ENCODE measurements at places on chromosomes 1 and 21. TPM values are rescaled to one million over a fixed set of nuclear protein-coding genes. Genes with fewer than 3 reads are reported as not detected.
A peak's percentile ranks its signal among the peaks of the same experiment; 100 is the strongest.

SPATA1 gene
- total RNA-seq = not detected

- ATAC-seq = no peak
These were observed 31.0 kb downstream of the IL12RB2 start for GRCh38 chr1:67338642-67339041.

DNA sequence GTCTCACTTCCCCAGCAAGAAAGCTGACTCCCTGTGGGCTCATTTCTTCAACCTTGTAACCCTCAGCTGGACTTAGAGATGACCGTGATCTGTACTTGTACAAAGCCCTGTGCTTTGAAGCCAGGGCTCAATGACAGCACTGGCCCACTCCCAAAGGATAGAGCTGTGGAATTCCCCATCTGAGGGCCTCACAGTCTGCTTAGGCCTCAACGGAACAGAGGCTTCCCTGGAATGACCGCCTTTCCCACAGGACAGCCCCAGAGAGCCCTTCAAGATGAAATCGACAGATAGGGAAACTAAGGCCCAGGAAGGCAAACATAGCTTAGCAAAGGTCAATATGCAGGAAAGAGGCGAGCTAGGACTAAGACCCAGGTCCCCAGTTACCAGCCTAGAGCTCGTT, 11.5 kb downstream of the SLC9A1 start:
- ATAC-seq = no peak

DNA sequence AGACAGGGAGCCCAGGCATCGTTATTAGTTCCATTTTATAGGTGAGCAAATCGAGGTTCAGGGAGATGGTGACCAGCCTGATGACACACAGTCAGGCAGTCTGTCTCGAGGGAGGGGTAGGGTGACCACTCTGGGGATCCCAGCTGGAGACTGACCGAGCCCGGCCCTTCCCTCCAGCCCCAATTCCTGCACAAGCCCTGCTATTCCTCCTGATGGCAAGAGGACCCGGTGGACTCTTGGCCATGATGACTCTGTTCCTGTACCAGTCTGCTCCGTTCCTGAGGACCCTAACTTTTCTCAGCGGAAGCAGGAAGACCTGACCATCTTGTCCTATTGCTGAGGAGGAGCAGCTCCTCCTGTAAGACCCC, 391 bp downstream of the AGT start:
- ATAC-seq = no peak

- ATAC-seq = no peak
These were observed 34.1 kb downstream of the PTPRF start for GRCh38 chr1:43564551-43565348.

RAP1GAP gene
- total RNA-seq = not detected

- peak; percentile 0 for ATAC-seq
These were observed 859 bp upstream of the MAGI3 start for GRCh38 chr1:113389359-113389952.

- ATAC-seq = no peak
These were observed 73.5 kb downstream of the CD46 start for GRCh38 chr1:207825409-207825695.

DNA sequence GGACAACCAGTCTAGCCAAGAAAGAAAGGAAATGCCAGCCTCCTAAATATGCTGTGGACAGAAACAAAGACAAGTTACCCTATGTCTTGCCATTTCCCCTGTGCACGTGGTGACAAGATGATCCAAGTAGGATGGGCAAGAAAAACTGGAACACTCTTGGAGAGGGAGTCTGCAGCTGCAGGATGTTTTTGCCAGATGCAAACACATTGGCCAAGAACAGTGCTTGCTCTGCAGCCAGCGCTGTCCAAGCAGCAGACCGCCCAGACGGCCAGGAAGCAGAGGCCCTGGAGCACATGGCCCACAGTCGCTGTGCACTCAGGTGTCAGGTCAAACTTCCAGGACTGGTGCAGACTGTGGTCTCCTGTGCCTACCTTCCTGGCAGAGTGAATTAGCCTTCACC, 189.3 kb downstream of the SLC35F3 start:
- peak; percentile 31 for ATAC-seq

DNA sequence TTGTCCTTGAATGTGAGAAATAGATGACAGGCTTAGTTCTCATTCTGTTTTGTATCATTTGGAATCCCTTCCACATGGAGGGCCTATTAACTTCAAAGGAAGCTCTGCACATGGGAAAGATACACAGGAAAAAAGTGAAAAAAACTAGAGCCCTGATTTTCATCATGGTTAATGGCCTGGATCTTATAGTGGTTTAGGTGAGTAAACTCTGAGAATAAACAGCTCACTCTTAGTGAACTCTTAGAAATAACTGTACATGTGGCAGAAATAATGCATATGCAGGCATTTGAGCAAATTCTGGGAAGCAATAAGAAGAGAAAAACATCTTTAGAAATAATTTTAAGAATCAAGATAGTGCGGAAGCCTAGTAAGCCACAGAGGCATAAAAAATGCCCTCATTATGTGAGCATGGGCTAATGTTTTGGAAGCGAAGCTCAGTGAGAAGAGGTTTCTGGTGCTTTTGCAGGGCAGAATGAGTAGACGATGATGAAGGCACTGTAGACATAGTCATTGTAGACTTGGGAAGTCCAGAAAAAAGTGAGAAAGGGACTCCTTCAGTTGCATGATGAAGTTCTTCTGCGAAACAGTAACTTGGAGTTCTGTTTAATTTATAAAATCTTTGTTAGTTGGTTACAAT, 279.9 kb downstream of the DNM3 start:
- no peak for ATAC-seq

GUCA2A gene
- not detected for total RNA-seq

DNA sequence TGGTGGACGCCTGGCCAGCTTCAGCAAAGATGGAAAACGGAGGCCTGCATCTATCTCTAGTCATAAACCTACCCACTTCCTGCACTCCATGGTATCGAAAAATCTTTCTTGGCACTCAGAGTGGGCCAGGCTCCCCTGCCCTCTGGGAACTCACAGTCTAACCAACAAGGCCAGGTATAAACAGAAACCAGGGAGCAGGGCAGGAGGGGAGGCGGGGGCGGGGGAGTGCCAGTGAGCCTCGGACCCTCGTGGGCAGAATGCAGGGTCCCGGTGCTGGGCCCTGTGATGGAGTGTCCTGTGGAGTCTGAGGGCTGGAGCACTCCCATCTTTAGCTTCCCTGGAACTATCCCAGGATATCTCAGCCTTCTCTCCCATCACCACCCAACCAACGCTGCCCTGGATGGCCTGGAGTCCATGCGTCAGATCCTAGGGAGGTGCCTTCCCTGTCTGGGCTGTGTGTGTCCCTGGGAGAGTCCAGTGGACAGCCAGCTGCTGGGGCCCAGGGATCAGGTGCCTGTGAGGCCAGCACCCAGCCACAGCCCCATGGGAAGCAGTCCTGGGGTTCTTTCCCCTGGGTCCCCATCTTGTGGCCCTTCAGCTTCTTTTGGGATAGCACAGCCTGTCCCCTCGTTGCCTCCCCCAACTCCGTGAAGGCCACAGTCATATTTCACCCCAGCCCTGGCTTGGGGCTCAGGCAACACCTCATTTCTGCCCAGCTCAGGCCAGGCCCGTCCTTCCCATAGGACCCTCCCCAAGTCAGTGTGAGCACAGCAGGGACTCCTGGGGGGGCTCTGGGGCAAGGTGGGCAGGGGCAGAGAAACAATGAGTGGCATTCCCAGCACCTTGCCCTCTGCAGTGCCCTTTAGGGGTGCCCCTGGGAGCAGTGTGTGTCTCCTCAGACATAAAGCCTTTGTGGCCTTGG, 1.1 kb upstream of the EPS8L3 start:
- no peak for ATAC-seq

WNT4 gene
- total RNA-seq = not detected

LCK gene
- 1.6 TPM for total RNA-seq

All from gastroesophageal sphincter (tissue), 4 donors.